ENCODE measurements at places on chromosomes 5 and 9.

GRCh38 chr9:94076557-94076956, 7.7 kb upstream of the PTPDC1 start:
- DNase-seq = no peak

GRCh38 chr5:44845777-44846176, 37.0 kb downstream of the MRPS30 start:
- DNase-seq = no peak

DNA sequence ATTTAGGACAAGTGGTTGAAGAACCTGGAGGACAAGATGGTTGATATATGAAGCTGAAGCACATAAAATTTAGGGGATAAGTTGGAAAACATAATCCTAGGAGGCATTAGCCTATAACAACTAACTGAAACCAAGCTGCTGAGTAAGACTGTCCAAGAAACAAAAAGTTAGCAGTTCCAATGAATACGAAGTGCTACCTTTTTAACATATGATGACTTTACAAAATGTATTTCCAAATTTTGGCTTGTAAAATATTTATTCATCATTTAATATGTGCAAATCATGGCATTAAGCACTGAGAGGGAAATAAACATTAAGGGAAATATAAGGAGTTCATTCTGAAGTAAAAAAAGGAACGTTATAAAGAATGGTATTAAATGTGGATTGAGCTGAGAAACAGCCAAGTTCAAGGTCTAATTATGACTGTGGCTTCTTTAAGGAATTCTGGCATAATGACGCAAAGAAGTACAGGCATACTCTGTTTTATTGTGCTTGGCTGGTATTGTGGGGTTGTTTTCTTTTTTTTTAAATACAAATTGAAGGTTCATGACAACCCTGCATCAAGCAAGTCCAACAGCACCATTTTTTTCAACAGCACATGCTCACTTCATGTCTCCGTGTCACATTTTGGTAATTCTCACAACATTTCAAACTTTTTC, 7.7 kb downstream of the RAPGEF6 start:
- DNase-seq = no peak

DNA sequence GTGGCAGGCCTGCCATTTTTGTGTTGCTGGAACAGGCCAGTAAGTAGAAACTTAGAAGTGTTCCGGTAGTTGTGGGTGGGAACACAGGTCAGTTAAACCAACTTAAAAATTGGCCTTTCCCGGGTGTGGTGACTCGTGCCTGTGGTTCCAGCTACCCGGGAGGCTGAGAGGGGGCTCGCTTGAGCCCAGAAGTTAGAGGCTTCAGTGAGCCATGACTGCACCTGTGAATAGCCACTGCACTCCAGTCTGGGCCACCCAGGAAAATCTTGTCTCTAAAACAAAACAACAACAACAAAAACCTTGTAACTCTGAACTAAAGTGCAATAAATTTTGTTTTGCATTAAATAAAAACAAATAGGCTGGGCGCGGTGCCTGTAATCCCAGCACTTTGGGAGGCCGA, 1.4 kb upstream of the NHP2 start:
- DNase-seq = no peak

- DNase-seq = no peak
These were observed 48.0 kb downstream of the HAPLN1 start for GRCh38 chr5:83672646-83673045.

DNA sequence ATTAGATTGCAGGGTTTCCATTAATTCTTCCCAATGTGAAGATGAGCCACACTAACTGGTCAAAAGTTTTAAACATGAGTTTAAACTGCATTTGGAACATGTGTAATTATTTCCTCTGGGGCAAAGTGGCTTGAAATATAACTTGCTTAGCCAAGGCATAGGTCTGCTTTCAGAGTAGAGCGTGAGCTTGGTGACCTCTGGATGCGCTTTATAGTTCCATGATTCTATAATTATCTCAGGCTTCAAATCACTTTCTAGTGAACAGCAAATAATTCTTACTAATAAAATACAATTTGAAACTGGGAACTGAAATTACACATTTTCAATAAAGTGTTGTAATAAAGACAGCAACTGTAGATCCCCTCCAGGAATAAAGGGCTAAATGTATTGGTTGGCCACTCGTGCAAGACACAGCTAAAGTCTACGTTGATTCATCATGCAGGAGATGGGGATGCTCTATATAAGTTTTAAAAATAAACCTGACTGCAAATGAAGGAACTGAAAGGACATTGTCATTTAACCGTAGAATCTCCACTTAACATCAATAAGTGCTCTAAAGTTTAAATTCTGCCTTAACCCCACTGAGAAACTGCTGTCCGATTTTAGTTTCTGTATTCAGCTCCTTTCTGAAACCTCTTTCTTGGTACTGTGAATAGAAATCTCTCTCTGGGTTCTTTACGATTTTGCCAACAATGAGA, 460.0 kb downstream of the PSAT1 start:
- no peak for DNase-seq

DNA sequence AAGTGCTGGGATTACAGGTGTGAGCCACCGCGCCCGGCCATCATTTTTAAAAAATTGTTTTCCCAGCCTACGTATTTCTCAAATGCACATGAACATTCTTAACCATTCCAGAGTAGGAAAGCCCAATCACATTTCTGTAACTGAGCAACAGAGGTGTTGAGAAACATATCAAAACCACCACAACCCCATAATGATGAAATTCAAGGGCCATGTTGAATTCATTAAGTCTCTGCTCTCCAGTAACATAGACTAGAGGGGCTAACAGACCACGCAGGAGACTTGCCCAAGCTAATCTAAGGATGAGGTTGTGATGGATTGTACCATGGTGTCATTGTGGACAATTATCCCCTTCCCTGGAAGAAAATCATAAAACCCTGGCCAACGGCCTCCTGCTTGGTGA, 52.9 kb downstream of the MYO10 start:
- no peak for DNase-seq

GRCh38 chr9:73216100-73216499, 64.4 kb downstream of the ANXA1 start:
- DNase-seq = no peak

- no peak for DNase-seq
These were observed 57.7 kb downstream of the PDE6A start for GRCh38 chr5:149886692-149887470.

GRCh38 chr9:78437296-78437695, 140.4 kb downstream of the PSAT1 start:
- DNase-seq = no peak

Data from SK-N-MC (cell line).